ENCODE measurements at places on chromosomes 2 and 18.

DNA sequence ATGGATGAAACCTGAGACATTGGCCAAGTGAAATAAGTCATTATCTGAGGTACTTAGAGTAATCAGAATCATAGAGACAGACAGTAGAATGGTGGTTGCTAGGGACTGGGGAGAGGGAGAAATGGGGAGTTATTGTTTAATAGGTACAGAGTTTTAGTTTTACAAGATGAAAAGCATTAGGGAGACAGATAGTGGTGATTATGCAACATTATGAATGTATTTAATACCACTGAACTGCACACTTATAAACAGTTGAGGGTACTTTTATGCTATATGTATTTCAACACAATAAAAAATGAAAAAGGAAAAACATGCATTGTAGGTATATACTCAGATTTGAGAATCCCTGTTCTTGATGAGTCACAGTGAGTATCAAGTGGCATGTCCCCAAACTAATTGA lies 59.7 kb downstream of the EPC2 start:
- DNase-seq = no peak

GRCh38 chr2:30608643-30609042 lies 161.6 kb downstream of the LCLAT1 start:
- no peak for DNase-seq

- DNase-seq = no peak
Measured at GRCh38 chr18:49910986-49911385, 97.7 kb upstream of the ACAA2 start.

DNA sequence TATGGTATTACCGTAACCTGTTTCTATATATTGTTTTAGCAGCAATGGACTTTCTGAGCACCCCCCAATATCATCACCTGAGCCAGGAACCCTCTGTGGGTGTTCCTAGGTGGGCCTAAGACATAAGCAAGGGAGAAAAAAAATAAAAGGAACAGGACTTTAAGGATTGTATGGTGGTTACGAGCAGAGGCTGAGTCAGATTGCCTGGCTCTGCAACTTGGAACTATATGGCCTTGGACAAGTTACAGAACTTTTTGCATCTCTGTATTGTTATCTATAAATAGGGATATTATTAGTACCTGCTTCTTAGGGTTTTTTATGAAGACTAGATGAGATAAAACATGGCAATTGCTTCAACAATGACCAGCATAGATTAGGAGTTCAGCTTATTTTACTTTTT lies 34.9 kb downstream of the MFSD6 start:
- no peak for DNase-seq

DNA sequence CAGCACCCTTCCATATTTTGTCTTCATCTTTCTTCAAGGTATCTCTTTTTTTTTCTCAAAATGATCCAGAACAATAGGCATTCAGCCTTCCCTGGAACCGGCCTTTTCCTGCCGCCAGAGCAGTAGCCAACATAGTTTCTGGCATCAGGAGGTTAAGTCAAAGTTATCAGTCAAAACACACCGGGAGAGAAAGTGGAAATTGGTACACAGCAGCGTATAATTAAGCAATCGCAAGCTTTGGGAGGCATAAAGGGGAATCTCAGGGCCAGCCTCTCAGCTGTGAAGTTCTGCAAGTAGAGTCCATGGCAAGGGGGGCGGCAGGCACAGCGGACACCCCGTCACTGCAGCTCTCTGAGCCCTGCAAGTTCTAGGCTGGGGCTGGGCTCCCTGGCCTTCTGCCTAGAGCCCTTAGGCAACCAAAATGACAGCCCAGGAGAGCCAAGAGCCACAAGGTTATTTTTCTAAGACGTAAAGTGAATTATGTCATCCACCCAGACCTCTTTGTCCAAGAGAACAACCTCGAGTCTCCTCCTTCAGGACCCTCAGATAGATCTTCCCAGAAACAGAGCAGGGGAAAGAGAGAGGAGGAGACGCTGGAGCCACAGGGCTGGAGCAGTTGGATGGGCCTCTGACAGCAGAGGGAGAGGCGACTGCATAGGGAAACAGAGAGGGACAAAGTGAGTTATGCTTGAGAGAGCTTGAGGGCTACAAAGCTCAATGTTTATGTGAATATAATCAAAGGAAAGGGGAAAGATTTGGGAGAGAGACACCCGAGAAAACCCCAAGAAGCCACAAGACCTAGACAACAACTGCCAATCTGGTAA lies 114.7 kb downstream of the BCL2L11 start:
- DNase-seq = no peak

- DNase-seq = no peak
Measured at GRCh38 chr2:106523976-106524665, 37.0 kb downstream of the CD8B2 start.

DNA sequence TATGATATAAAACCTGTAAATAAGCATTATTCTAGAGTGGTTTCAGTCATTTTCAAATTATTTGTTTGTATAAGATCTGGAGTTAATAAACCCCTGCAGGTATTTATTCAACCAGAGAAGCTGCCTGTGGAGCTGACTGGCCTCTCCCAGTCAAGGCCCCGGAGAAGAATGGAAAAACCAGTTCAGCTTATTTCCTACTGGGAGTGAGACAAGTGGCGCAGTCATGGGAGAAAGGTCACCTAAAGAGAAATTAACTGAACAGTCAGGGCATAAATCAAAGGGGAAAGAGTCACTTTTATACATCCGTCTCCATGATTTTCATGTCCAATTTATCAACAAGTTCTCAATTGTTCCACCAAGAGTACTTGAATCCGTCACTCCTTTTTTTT lies 240.9 kb downstream of the RNF152 start:
- no peak for DNase-seq

GRCh38 chr18:50282521-50283335 lies 1.4 kb upstream of the MBD1 start:
- no peak for DNase-seq

- DNase-seq = no peak
Measured at GRCh38 chr2:225073198-225073597, 30.9 kb upstream of the DOCK10 start.

GRCh38 chr2:198641161-198641560 lies 816.6 kb downstream of the SATB2 start:
- no peak for DNase-seq

DNA sequence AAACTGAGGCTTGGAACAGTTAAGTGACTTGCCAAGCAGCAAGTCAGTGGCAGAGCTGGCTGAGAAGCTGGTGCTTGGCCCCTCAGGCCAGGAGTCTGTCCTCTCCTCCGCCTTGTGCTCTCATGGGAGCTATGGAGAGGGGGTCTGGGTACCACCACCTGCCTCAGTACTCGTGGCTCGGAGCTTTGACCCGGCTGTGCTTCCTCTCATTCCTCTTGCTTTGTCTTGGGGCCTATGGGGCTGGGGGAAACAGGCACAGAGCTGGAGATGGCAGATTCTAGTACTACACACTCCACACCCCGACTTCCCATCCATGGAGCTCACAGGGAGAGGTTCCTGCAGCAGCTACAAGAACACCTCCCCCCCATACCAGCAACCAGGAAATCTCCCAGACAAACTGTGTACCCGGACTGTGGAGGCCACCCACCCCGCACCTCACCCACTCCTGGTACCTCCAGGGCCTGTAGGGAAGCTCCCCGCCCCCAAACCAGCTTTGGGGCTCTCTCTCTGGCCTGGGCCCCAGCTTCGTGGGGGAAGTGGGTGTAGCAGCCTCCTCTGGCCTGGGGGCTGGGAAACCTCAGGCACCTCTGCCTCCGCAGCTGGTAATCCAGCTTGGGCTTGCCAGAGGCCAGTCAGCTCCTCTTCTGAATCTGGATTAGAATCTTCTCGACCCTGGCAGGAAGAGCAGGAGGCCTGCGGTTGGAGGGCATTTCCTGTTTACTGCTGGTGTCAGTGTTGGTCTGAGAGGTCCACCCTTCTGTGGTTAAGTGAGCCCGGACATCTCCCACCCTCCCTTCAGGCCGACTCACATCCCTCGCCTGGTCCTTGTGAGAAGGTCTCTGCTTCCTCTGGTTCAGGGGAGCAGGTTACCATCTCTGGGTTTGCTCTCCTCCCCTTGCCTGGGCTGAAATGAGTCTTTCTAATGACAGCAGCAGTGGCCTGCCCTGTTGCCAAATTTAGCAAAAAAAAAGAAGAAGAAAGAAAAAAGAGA lies 22.3 kb upstream of the RHOB start:
- no peak for DNase-seq

- no peak for DNase-seq
Measured at GRCh38 chr2:66890166-66890742, 455.3 kb downstream of the MEIS1 start.

DNA sequence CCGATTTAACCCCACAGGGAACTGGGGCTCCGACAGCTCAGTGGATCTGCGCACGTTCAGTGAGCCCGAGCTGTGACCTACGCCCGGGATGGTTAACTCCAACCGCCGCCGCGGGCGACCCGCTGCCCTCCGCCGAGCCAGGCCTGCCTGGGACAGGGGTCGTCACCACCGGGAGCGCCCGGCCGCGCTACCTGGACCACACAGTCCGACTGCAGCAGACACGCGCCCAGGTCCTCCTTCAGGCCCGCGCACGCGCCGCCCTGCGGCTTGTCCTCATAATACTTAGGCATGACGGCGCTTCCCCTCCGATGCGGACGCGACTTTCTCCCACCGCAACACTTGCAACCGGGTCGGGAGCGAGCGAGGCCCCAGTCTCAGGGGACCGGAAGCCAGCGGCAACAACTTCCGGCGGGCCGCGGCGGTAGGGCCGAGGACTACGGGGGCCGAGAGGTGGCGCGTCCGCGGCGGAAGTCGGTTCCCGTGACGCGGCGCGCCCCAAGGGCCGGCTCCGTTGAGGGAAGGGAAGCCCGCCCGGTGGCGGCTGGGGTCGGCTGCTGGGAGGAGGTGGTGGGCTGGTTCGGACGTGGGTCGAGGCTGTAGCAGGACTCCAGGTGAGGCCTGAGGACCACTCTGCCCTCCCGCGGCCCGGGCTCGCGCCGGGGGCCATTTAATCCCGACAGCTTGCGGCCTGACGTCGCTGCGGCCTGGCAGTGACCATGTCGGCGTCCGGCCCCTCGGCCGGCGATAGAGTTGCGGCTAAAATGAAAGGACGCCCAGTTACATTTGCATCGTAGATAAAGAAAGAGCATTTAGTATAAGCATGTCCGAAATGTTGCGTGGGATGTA lies at the start of the genes COA5 and UNC50:
COA5 (minus strand) TSS at position 397 of the 846 bp plus-strand sequence; CDS start at position 290, 107 bp downstream.
UNC50 (plus strand) TSS at position 474 of the 846 bp plus-strand sequence. CDS start 1,171 bp downstream, outside the sequence.
- DNase-seq = peak; percentile 80

DNA sequence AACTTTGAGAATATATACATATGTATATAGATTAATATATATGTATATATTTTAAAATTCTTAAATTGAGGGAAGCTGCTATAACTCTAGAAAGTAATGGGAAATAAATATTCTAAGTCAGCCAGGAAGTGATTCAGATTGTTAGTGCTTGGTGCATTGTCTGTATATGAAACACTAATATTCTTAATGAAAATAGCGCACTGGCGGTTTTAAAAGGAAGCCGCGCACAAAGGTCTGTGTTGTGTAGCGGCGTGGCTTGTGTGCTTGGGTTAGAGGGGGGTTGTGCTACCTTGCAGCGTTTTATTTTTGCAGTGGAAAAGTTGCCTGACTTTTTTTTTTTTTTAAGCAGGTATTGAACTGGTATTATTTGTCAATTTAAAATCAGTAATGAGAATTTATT lies 11.3 kb downstream of the TSHZ1 start:
- no peak for DNase-seq

GRCh38 chr18:48612917-48613316 lies 74.1 kb downstream of the CTIF start:
- DNase-seq = no peak

GRCh38 chr2:217471319-217471718 lies 531.5 kb downstream of the TNS1 start:
- no peak for DNase-seq

- no peak for DNase-seq
Measured at GRCh38 chr18:69755856-69756496, 191.7 kb downstream of the CD226 start.

Measured in activated CD4-positive, alpha-beta T cell treated with anti-CD3 and anti-CD28 coated beads, Interleukin-2, amount 50 U/mL, for 24 hours (primary cell).